ENCODE measurements at places on chromosomes 1 and 21.

GRCh38 chr1:183827801-183828200 is 22.9 kb downstream of the RGL1 start:
- no peak for DNase-seq

GRCh38 chr1:36665478-36666080 is 182.9 kb upstream of the CSF3R start:
- no peak for DNase-seq

GRCh38 chr1:201261771-201262547 is 21.3 kb upstream of the PKP1 start:
- no peak for DNase-seq

DNA sequence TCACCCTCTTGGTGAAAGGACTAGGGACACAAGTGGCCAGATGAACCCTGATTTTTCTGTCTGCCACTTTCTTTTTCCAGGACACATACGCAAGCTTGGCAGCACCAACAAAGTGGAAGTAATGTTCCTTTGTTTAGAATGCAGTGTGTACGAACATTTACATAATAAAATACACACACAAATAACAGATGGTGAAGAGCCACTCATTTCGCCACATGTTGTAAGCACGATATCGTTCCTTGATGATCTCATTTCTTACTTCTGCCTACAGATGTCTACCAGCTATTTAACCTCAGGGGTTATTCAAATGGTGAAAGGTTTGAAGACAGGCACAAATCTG is 670.2 kb upstream of the CXADR start:
- DNase-seq, result no peak

GRCh38 chr1:29653034-29653810 is 416.9 kb downstream of the PTPRU start:
- DNase-seq, result no peak

DNA sequence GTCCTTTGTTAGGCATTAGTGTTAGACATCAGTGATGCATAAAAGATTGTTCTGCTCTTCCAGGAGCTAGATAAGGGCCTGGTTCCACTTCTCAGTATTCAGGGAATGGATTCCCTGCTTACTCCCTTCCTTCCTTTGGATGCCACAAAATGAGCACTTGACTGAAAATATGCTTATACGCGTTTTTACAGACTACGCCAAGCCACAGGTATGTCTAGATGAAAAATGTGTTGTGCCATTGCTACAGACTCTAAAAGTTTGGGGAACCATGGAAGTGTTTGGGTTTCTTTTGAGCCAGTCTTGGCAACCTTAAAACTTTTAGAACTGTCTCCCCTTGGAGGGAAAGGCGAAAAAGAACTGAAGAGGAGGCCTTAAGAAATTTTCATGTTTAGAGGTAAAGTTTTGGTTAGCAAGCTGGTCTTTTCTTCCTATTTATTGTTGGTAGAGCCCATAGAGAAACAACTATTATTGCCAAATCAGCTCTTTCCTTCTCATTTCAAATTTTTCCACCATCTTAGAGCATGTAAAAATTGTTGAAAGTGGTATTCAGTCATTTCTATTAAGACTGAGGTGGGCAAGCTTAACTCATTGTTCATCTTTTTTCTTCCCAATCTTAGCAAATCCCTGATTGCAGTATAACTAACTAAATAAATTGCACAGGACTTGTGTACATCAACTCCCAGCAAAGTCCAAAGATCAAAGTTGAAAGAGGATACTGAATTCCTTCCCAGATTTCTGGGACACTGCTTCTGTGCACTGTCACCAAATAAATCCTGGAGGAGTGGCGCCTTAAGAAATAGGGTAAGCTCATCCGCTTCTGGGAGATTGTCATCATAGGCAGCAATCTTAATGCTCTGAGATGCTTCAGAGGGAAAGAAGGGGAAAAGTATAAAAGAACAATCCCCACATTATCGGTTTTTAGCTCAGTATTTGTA is 18.9 kb downstream of the FGGY start:
- no peak for DNase-seq

DNA sequence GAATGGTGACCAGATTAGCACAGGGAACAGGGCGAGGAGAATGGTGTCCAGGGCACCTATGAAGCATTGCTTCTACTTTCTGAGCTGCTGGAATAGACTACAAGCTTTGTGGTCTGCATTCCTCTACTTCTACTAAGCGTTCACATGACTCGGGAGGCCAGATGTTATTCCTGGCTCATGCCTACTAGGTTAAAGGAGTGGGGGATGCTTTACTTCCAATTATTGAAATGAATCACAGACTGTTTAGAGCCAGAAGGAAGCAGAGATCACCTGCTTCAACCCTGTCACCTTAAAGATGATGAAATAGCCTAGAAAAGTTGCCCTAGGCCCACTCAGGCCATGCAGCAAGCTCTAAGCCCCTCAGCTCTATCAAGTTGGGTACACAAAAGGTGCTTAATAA is 633.5 kb downstream of the KIF26B start:
- DNase-seq, result no peak

- DNase-seq, result no peak
Measured at GRCh38 chr1:3292868-3293562, 161.4 kb upstream of the ARHGEF16 start.

GRCh38 chr21:42307106-42307505 is 8.1 kb downstream of the TFF3 start:
- DNase-seq, result no peak

GRCh38 chr1:18540136-18540765 is 59.5 kb downstream of the KLHDC7A start:
- DNase-seq, result no peak

GRCh38 chr1:237634922-237635321 is 255.8 kb downstream of the ZP4 start:
- no peak for DNase-seq

GRCh38 chr21:35838987-35839763 is 221.2 kb downstream of the SETD4 start:
- DNase-seq, result no peak

Data from cerebellar nuclear complex (tissue), 1 donor.